ENCODE measurements at places on chromosomes 1 and 21.

- DNase-seq = no peak
These were observed 13.4 kb downstream of the RAP1GAP start for GRCh38 chr1:21655748-21656147.

DNA sequence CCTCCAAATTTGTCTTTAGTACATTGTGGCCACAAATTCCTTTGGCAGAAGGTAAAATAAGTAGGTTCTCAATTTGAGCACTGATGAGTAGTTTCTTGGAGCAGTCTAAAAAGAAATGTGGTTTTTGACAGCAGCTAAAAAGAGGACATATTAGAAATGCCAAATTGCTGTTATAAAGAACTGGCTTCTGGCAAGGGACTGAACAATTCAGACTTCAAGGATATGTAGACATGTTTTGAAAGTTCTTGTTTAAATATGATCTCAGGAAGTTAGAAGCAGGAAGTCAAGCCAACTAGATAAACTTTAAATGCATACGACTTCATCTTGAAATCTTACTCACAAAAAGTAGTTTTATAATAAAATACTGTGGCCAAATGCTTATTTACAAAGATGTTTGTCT lies 18.8 kb downstream of the C1orf52 start:
- no peak for DNase-seq

DNA sequence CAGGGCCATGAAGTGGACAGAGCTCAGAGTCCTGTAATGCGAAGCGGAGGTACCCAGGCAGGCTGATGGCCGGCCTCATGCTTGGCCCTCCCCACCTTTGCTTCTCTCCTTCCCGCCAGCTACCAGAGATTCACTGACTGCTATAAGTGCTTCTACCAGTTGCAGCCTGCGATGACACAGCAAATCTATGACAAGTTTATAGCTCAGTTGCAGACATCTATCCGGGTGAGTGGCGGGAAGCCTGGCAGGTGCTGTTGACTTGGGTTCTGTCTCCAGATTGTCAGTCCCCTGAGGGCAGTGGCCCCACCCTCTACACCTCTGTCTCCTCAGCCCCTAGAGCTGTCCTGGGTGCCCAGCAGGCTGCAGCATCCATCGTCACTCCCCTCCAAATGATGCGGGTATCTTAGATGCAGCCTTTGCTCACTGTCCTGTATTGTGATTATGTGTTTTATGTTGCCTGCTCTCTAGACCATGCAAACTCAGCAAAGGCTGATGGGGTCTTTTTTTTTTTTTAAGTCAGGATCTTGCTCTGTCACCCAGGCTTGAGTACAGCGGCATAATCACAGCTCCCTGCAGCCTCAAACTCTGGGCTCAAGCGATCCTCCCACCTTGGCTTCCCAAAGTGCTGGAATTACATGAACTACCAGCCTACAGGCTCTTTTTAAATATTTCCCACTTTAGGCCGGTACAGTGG lies 9.6 kb upstream of the BGLAP start:
- no peak for DNase-seq

DNA sequence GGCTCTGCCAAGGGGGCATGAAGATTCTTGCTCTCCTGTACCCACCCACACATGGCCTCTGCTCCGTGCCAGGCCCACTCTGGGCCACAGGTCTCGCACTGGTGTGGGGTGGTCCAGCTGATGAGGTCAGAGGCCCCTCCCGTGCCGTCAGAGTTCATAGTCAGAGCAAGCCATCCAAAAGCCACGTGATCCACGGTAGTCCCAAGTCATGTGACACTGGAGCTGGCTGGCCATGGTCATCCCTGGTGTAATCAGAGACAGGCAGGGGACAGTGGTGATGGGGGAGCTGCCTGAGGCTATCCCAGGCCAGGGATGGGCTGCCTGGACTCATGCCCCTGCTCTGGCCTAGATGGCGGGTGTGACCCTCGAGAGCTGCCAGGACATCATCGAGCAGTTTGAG lies 10.5 kb downstream of the PLCH2 start:
- DNase-seq = no peak

GRCh38 chr1:115329965-115330364 lies 8.1 kb downstream of the NGF start:
- DNase-seq = no peak

- no peak for DNase-seq
These were observed 181.1 kb downstream of the NEK7 start for GRCh38 chr1:198337886-198338285.

GRCh38 chr1:75396745-75397144 lies 214.2 kb downstream of the SLC44A5 start:
- DNase-seq = no peak

GRCh38 chr1:2637442-2638145 lies 4.8 kb upstream of the MMEL1 start:
- DNase-seq = no peak

GRCh38 chr1:59352065-59352464 lies 55.2 kb downstream of the FGGY start:
- DNase-seq = no peak

DNA sequence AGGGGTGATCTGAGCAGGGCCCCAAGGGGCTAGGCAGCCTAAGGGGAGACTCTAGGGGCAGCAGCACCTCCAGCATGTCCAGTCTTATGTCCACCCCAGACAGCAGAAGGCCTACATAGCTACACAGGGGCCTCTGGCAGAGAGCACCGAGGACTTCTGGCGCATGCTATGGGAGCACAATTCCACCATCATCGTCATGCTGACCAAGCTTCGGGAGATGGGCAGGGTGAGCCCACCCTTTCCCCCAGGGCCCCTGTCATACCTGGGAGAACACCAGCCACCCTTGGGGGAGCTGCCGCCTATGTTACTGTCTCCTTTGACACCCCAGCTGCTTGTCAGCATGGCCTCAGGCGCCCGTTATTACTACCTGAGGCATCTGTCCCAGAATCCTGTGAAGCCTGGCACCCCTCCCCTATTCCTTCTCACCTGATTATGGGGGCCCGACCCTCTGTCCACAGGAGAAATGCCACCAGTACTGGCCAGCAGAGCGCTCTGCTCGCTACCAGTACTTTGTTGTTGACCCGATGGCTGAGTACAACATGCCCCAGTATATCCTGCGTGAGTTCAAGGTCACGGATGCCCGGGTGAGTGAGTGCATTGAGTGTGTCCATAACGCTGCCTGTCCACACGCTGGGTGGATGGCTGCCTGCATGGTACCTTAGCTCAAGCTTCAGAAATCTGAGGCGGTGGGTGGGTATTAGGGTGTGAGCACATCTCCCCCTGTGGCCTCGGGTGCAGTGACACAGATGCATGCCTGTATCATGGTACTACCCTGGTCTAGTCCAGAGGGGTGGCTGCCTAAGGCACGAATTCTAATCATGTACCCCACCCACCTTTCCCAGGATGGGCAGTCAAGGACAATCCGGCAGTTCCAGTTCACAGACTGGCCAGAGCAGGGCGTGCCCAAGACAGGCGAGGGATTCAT lies 29.7 kb upstream of the KDM4A start:
- no peak for DNase-seq

DNA sequence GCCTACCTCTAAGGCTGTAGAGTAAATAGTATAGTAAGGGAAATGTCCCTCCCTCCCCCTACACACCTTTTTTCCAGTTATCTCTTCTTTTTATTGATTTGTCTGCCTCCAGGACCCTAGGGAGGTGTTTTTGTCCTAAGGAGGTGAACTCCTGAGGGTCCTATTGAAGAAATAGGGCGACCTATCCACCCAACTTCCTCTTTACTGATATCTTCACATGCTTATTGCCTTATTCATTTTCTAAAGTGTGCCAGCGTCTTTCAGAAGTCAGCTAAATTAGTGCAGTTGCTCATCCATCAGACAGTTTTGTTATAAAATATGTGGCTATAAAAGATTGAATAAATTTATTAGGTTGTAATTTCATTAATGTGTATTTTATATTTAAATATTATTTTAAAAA lies 5.9 kb downstream of the BACH1 start:
- DNase-seq = no peak

DNA sequence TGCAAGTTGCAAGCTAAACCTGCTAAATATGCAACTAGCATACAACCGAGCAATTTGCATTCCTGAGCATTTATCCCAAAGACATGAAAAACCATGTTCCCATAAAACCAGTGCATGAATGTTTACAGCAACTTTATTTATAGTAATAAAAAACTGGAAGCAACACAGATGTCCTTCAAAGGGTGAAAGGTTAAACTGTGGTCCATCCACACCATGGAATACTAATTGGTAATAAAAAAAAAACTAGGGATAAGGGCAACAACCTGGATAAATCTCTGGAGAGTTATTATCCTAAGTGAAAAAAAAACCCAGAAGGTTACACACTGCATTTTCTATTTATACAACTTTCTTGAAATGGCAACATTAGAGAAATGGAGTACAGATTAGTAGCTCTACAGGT lies 474.1 kb downstream of the SMYD3 start:
- no peak for DNase-seq

DNA sequence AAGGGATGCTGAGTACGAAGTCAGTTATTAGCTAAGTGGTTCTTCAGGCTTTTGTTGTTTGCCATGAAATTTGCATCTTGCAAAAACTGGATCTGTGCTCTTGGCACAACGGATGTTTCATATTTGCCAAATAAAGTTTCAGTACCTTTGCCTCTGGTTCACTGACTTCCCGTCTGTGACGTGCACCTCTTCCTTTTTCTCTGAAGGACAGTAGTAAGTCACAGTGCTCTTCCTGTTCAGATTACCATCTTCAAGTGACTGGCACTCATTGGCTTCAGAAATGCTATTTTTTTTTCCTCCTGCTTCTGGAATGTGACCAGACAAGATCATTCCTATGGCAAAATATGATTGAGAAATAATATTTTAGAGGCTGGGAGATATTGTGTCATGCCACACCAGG lies 75.9 kb upstream of the GREM2 start:
- peak; percentile 16 for DNase-seq

- DNase-seq = no peak
These were observed 5.2 kb downstream of the TSPEAR start for GRCh38 chr21:44706026-44706705.
